Activated CD4-positive, alpha-beta memory T cell treated with anti-CD3 and anti-CD28 coated beads for 36 hours (primary cell): ENCODE measurements at places on chromosomes 5 and 9. TPM values are rescaled to one million over a fixed set of nuclear protein-coding genes. Genes with fewer than 3 reads are reported as not detected.

Gene SLC1A1
- not detected for total RNA-seq

Gene PLPP1
- 6.7 TPM for total RNA-seq

Gene FUT7
- 1.3 TPM for total RNA-seq

Gene BARHL1
- total RNA-seq, result not detected

Gene FOXD4L5
- total RNA-seq, result not detected

Gene ZNF300
- total RNA-seq, result 0.85 TPM

Gene GPX3
- total RNA-seq, result not detected

Gene PCDHGA4
- 0.07 TPM for total RNA-seq

Gene RBM18
- 25.9 TPM for total RNA-seq

- DNase-seq, result no peak
- H3K36me3 ChIP-seq, result no peaks in the 10 kb centered on the region
- H3K4me3 ChIP-seq, result no peak overlapping the region
- H3K27ac ChIP-seq, result no peak overlapping the region
- no peaks in the 10 kb centered on the region for H3K4me1 ChIP-seq
These were observed 180.7 kb downstream of the MEF2C start for GRCh38 chr5:88702332-88702731.

DNA sequence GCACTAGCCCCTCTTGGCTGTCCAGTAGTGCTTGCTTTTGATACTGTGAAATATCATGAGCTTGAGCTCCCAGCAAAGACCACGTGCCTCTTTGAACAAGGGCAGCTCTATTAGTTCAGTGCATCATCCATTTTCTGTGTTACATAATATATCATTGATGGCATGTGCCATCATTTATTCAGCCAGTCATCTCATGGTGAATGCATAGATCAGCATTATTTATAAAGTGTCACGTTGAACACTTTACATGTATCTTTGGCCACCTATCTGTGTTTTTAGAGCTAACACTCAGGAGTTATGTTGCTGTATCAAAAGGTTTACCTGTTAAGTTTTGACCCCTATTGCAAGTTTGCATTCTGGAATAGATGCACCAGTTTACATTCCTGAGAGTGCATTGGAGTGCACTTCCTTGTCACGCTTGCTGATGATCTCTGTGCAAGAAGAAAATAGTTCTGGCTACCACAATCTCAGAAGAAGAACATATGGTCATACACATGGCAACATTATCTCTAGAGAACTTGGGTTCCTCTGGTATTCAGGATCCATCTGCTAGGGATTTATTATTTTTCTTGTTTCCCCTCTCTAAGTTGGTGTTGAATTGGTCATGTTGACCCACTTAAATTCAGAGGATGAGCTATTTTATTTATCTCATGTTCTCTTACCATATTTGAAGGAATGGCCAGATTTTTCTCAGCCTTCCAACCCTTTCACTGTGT lies 120.9 kb downstream of the SH3GL2 start:
- no peaks in the 10 kb centered on the region for H3K27me3 ChIP-seq
- no peaks in the 10 kb centered on the region for H3K36me3 ChIP-seq
- H3K4me3 ChIP-seq, result no peak overlapping the region
- H3K4me1 ChIP-seq, result no peaks in the 10 kb centered on the region
- H3K27ac ChIP-seq, result no peak overlapping the region

GRCh38 chr5:71461360-71461759 lies 5.9 kb downstream of the BDP1 start:
- no peak overlapping the region for H3K27ac ChIP-seq
- H3K27me3 ChIP-seq, result no peaks in the 10 kb centered on the region
- no peak for DNase-seq
- peaks cover 17% of the 10 kb centered on the region for H3K4me1 ChIP-seq
- no peak overlapping the region for H3K4me3 ChIP-seq

GRCh38 chr5:115962239-115962564 lies at the start of gene LVRN:
Gene LVRN, plus strand, starts transcription at chr5:115962475. Its CDS starts 143 bp downstream, at chr5:115962618.
- no peak for DNase-seq
- no peak within 1 kb of the TSS for H3K27ac ChIP-seq
- H3K4me1 ChIP-seq, result peaks cover 8% of the 10 kb centered on the region
- no peaks in the 10 kb centered on the region for H3K36me3 ChIP-seq
- no peak within 1 kb of the TSS for H3K4me3 ChIP-seq

GRCh38 chr5:77952636-77953212 lies 176.6 kb upstream of the TBCA start:
- H3K36me3 ChIP-seq, result no peaks in the 10 kb centered on the region
- H3K27ac ChIP-seq, result no peak overlapping the region
- no peaks in the 10 kb centered on the region for H3K4me1 ChIP-seq

DNA sequence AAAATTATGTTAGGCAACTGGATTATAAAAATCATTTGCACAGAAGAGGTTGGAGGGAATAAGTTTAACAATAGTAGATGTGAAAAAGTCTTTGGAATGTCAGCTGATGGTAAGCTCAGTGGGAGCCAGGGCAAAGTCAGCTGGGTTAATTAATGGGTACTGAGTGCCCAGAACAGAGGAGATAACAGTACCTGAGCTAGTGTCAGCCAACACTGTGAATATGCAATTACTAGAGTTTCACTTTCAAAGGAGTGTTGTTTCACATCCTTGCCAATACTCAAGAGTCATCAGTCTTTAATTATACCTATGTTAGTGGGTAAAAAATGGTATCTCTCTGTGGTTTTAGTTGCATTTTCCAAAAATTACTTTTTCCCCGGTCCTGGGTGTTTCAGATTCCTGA lies 135.1 kb downstream of the KIF4B start:
- H3K27me3 ChIP-seq, result peaks cover 4% of the 10 kb centered on the region
- DNase-seq, result no peak
- no peaks in the 10 kb centered on the region for H3K36me3 ChIP-seq
- no peak overlapping the region for H3K4me3 ChIP-seq

GRCh38 chr5:52356311-52356918 lies 431.3 kb upstream of the ITGA1 start:
- H3K4me3 ChIP-seq, result no peak overlapping the region
- no peak overlapping the region for H3K27ac ChIP-seq
- no peaks in the 10 kb centered on the region for H3K27me3 ChIP-seq
- H3K36me3 ChIP-seq, result no peaks in the 10 kb centered on the region
- no peaks in the 10 kb centered on the region for H3K4me1 ChIP-seq

DNA sequence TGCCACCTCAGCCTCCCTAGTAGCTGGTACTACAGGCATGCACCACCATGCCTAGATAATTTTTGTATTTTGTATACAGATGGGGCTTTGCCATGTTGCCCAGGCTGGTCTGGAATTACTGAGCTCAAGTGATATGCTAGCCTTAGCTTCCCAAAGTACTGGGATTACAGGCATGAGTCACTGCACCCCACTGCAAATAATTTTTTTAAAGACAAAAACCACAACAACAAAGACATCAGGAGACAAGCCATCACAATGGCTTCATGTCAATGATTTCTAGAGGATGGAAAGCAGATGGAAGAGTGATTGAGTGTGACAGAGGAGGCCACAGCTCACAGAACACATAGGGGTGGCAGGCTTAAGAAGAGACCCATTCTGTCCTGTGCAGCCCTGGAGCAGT lies 97.9 kb upstream of the PCSK1 start:
- H3K27me3 ChIP-seq, result no peaks in the 10 kb centered on the region
- H3K36me3 ChIP-seq, result no peaks in the 10 kb centered on the region
- DNase-seq, result no peak
- no peak overlapping the region for H3K27ac ChIP-seq

- H3K27me3 ChIP-seq, result peaks cover 3% of the 10 kb centered on the region
- DNase-seq, result peak; percentile 8
- H3K36me3 ChIP-seq, result peaks cover 2% of the 10 kb centered on the region
- H3K27ac ChIP-seq, result no peak overlapping the region
These were observed 32.3 kb upstream of the ORM1 start for GRCh38 chr9:114290561-114290986.

DNA sequence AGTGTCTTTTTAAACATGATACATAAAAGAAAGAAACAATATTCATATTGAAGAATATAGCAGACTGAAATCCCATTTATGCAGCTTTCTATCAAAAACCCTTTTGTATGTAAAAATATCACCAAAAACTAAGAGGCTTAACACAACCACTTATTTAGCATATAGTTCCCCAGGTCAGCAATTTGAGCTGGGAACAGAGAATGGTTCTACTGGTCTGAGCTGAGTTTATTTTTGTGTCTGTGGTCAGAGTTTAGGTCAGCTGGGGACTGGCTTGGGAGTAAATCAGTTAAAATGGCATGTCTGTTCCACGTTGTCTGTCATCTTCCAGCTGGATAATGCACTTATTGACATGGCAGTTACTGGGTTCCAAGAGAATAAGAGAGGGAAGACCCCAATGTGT lies 165.0 kb downstream of the TMEM232 start:
- no peak overlapping the region for H3K27ac ChIP-seq
- H3K36me3 ChIP-seq, result no peaks in the 10 kb centered on the region
- peaks cover 6% of the 10 kb centered on the region for H3K27me3 ChIP-seq
- H3K4me3 ChIP-seq, result no peak overlapping the region

DNA sequence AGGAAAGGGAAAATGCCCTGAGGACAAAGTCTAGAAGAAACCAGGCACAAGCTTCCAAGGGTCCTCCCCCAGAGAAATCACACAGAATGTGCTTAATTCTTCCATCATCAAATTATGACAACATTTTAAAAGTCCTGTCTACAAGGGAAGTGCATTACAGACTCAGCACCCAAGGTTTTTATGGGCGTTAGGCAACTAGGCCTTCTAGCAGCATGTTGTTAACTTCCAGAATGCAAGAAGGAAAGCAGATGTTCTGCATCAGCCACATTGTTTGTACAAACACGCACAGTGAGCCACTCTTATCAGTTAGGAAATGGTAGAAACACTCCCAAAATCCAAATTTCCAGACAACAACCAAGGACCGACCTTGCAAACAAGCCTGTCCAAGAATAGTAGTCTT lies 26.5 kb downstream of the SMC5 start:
- peaks cover 14% of the 10 kb centered on the region for H3K4me1 ChIP-seq
- no peak for DNase-seq
- H3K4me3 ChIP-seq, result no peak overlapping the region
- H3K36me3 ChIP-seq, result peaks cover 52% of the 10 kb centered on the region
- H3K27me3 ChIP-seq, result no peaks in the 10 kb centered on the region

DNA sequence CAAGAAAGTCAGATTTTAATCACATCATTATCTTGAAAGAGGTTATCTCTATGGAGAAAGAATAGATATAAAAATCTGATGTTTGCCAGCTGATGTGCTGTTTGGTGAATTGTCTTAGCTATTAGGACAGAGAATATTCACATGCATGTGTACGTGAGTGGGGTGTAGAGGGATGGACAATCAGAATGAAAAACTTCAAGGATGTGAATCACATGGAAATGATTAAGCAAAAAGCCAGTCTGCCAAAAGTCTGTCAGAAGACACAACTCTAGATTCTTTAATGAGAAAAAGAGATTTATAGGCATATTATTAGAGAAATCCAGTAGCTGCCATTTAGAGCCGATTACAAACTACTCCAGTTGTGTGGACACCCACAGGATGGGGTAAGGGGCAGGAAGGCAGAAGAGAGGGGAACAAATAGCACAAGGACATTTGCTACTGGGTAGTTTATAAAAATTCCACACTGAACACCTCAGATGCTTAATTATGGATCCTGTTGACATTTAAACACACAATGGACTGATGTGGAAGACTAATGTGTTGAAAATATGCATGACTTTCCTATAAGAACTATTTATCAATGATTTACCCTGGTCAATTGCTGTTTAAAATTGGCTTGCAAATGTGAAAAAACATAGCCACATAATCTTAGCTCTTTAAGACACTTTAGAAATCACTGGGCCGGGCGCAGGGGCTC lies 127.4 kb downstream of the PTTG1 start:
- no peak for DNase-seq
- H3K4me1 ChIP-seq, result peaks cover 24% of the 10 kb centered on the region
- peaks cover 8% of the 10 kb centered on the region for H3K36me3 ChIP-seq
- H3K27ac ChIP-seq, result no peak overlapping the region
- peaks cover 8% of the 10 kb centered on the region for H3K27me3 ChIP-seq

DNA sequence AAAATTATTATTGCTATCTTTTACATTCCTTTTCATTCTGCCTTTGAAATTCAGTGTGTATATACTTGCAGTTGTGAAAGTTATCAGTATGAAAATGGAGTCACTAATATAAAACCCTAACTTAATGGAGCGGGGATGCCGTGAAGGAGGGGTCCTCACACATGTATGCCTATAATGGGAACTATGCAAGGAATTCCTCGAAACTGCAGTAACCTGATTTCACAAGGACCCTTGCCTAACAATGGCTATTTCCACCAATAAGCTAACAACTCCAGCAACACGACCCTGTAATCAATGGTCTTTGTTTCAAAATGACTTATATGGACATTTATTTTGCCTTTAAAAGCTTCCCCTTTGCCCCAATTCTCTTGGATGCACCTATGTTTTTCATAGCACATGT lies 12.6 kb upstream of the MLLT3 start:
- no peak for DNase-seq
- H3K36me3 ChIP-seq, result no peaks in the 10 kb centered on the region
- peaks cover 1% of the 10 kb centered on the region for H3K4me1 ChIP-seq
- H3K27me3 ChIP-seq, result peaks cover 10% of the 10 kb centered on the region

DNA sequence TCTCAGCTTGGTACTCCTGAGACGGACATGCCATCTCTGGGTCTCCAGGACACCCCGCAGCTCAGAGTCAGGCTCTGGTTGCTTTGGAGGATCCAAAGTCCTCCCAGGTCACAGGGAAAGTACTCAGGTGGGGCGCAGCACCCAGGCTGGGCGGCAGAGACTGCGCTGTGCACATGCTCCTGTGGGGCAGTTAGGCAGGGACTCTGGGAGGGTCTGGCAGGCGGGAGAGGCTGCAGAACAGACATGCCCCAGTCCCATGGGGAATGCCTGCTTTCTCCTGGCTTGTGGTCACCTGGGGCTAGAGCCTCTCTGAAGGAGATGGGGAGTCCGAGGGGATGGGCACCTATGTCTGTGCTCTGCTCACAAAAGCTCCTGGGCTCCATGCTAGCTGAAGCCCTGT lies 45.3 kb upstream of the ITGA2 start:
- DNase-seq, result no peak
- no peaks in the 10 kb centered on the region for H3K27me3 ChIP-seq
- H3K4me3 ChIP-seq, result no peak overlapping the region
- H3K4me1 ChIP-seq, result peaks cover 9% of the 10 kb centered on the region
- no peaks in the 10 kb centered on the region for H3K36me3 ChIP-seq

GRCh38 chr5:137641148-137641547 lies 94.7 kb downstream of the KLHL3 start:
- H3K27me3 ChIP-seq, result no peaks in the 10 kb centered on the region
- no peak for DNase-seq
- H3K27ac ChIP-seq, result no peak overlapping the region
- H3K36me3 ChIP-seq, result peaks cover 12% of the 10 kb centered on the region

- no peak overlapping the region for H3K4me3 ChIP-seq
- peaks cover 7% of the 10 kb centered on the region for H3K36me3 ChIP-seq
- no peak overlapping the region for H3K27ac ChIP-seq
- H3K27me3 ChIP-seq, result no peaks in the 10 kb centered on the region
These were observed 59.2 kb downstream of the MED10 start for GRCh38 chr5:6319116-6319515.
